ENCODE measurements at places on chromosomes 7 and 10.

DNA sequence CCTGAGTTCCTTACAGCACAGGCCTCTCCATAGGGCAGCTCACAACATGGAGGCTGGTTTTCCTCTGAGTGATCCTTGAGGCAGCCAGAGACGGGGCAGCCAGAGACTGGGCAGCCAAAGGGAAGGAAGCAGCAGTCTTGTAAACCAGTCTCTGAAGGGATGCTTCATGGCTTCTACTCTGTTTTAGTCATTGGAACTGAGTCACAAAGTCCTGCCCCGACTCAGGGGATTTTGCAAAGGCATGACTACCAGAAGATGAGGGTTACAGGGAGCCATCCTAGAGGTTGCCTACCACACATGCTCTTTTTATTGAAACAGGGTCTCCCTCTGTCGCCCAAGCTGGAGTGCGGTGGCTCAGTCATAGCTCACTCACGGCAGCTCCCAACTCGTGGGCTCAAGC, 44.4 kb upstream of the COMMD3 start:
- no peak for DNase-seq

DNA sequence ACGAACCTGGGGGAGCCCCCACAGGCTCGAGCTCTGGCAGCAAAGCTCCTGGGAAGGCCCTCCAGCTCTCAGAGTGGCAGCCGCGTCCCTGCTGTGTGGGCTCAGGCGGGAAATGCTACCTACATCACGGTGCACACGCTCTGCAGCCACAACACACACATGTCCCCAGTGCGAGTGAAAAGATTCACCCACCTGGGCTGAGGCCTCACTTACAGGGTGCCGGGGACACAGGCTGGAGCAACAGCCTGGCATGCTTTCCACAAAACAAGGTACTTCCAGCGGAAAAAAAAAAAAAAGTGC, 410.4 kb upstream of the FOXK1 start:
- DNase-seq = no peak

- DNase-seq = no peak
Observed at GRCh38 chr10:85946713-85947326, 419.8 kb downstream of the GRID1 start.

- DNase-seq = no peak
Observed at GRCh38 chr7:116782177-116782711, 80.1 kb upstream of the CAPZA2 start.

GRCh38 chr10:124999433-125000365, 57.8 kb downstream of the ZRANB1 start:
- DNase-seq = no peak

GRCh38 chr10:57964351-57964750, 303.3 kb downstream of the IPMK start:
- DNase-seq = no peak

- DNase-seq = no peak
Observed at GRCh38 chr7:106737202-106737562, 76.2 kb upstream of the CCDC71L start.

DNA sequence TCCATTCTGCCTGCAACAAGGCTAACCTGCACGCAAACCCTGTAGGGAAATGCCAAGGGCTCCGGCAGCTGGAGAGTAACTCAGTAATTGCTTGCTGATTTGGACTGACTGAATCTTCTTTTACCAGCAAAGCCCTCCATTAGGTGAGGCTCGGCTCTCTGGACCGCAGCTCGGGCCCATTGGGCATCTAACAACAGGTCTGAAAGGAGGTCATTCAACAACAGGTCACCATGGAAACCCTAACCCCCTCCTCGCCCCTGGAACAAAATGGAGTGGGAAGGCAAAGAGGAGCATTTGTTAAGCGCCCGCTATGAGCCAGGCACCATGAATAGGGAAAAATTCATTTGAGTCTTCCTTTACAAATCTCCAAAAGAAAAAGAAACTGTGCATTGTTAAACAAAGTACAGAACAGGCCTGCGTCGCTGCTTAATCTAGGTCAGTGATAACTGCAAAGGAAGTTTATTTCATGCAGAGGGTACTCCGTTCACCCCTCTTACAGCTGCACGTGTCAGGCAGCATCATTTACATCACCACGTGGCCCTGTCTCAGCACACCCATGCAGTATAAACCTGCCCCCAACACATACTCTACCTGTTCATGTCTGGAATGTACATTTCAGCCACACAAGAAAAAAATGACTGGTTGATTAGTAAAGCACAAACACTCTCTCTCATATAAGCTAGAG, 248.8 kb upstream of the NEBL start:
- DNase-seq = no peak

DNA sequence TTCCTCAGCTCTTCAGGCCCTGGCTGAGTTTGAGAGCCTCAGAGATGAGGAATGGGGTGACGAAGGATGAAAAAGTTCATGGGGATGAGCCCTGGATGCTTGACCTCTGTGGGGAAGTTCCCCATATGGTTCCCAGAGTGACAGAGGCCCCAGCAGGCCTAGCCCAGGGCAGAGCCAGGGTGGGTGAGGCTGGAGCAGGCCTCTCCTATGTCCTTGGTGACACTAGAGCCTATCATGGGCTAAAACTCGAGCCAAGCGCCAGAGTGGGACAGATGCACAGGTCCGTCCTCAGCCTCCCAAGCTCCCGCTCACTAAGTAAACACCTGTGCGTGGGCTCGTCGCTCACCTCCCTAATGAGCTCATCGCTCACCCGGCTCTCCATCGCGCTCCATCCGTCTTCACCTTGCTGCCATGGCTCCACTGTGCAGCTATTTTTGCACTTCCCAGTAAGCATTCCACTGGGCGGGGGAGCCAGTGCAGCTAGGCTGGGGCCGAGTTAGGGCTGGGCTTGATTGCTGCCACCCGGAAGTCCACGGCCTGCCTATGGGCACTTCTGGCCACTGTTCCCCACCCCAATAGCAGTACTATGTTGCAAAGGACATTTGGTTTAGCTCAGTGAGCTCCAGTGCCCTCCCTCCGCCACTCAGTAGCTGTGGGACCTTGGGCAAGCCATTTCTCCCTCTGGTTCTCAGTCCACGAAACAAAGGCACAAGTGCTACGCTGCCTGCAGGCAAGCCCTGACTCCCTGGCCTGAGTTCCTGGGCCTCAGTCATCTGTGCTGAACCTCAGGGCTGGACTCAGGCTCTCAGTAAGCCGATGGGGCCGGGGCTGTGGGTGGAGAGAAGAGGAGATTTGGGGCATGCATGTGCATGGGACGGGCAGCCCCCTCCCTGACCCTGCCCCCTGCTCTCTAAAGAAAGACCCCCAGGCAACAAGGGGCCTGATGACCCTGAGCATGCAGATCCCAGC, 117.3 kb upstream of the PCBD1 start:
- DNase-seq = no peak

DNA sequence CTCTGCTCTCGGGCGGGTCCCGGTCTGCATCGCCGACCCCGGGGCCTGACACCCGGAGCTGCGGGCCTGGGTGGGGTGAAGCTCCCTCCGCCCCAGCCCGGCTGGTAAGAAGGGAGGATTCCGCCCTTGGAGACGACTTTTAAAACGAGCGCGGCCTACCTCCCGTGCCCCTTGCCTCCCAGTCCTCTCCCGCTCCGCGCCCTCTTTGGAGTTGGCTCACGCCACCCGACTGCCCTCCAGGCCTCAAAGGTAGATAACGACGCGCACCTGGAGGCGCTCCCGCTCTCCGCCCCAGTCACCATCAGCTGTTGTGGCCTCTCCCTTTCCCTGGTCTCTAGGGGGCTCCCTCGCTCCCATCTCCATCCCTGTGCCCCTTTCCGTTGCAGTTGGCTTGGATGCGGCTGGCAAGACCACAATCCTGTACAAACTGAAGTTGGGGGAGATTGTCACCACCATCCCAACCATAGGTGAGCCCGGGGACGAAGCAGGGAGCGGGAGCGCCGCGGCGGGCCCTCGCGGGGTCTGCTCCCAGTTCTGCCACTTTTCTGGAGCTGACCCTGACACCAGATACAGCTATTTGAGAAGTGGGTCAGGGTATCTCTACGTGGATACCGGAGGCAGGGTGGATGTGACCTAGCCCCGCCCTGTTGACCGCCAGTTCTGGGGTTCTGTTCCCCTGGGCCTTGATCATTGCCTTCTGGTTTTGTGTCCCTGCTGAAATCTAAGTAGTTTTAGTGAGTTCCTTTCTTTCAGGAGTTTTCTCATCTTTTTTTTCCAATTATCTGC, 679 bp downstream of the ARF5 start:
- DNase-seq = peak; percentile 33

- peak; percentile 50 for DNase-seq
Observed at GRCh38 chr10:50624866-50625501, 1.2 kb upstream of the SGMS1 start.

- no peak for DNase-seq
Observed at GRCh38 chr10:61215246-61215645, 237.9 kb downstream of the TMEM26 start.

DNA sequence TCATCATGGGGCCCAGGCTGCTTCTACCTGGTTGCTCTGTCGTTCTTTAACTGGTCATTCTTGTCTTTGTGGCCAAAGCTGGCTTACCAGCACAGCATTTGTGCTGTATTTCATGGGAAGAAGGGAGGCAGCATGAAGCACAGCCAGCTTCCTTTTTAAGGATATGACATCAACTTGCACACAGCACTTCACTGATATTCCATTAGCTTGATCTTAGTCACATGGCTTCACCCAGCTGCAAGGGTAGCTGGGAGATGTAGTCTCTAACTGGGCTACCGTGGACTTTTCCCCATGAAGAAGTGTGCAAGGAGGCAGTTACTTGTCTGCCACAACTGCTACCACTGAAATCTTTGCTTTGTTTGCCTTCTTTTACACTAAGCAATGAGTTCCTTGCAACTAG, 525.2 kb downstream of the LRMDA start:
- DNase-seq = no peak

- DNase-seq = no peak
Observed at GRCh38 chr10:50538555-50539398, 85.0 kb downstream of the SGMS1 start.

- no peak for DNase-seq
Observed at GRCh38 chr7:157609516-157609915, 272.7 kb downstream of the DNAJB6 start.

GRCh38 chr7:2148189-2148588, 84.6 kb downstream of the MAD1L1 start:
- no peak for DNase-seq

DNA sequence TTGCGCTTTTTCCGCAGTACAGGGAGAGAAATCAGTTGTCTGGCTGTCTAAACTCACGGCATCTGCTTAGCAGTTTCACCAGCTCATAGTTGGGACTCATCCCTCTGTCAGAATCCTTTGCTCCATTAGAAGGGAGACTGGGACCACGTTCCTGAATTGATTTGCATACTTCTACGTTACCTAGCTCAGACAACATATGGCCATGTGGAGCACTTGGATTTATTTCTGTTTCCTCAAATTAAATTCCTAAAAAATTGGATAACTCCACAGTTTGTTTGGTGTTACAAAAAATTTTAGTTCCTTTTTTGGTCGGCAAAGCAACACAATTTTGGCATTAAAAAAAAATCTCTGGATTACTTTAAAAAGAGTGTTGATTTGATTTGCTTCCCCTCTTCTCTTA, 614.0 kb downstream of the AUTS2 start:
- DNase-seq = no peak

Data from activated T-helper 2 cell treated with anti-CD3 and anti-CD28 coated beads, Interferon-gamma antibody, Interleukin-2, Interleukin-4, amounts not matched to agents 10 μg/mL and 5 μg/mL and 100 μg/mL, durations not matched to agents 14 hours and 24 hours and 36 hours (primary cell).